ENCODE measurements at places on chromosomes 7 and 10. TPM values are rescaled to one million over a fixed set of nuclear protein-coding genes. Genes with fewer than 3 reads are reported as not detected.

CLDN4 gene
- not detected for polyA plus RNA-seq

FGL2 gene
- 0.55 TPM for polyA plus RNA-seq

ATG9B gene
- polyA plus RNA-seq: 9.2 TPM

FAM13C gene
- not detected for polyA plus RNA-seq

TRIP6 gene
- polyA plus RNA-seq: 4.9 TPM

GARIN1A gene
- 0.09 TPM for polyA plus RNA-seq

TBXAS1 gene
- polyA plus RNA-seq: 0.41 TPM

SEMA3D gene
- polyA plus RNA-seq: not detected

ANKRD2 gene
- not detected for polyA plus RNA-seq

HMX3 gene
- polyA plus RNA-seq: not detected

CACNB2 gene
- polyA plus RNA-seq: 0.13 TPM

AKR1D1 gene
- not detected for polyA plus RNA-seq

LCOR gene
- polyA plus RNA-seq: 26.6 TPM

C10orf62 gene
- not detected for polyA plus RNA-seq

MSMB gene
- not detected for polyA plus RNA-seq

CNPY4 gene
- 19.8 TPM for polyA plus RNA-seq

COL1A2 gene
- not detected for polyA plus RNA-seq

ADD3 gene
- 356 TPM for polyA plus RNA-seq

ANXA8L1 gene
- not detected for polyA plus RNA-seq

HOXA10 gene
- polyA plus RNA-seq: 0.19 TPM

MRPS16 gene
- 91.1 TPM for polyA plus RNA-seq

ENKUR gene
- not detected for polyA plus RNA-seq

VWDE gene
- not detected for polyA plus RNA-seq

TMEM213 gene
- not detected for polyA plus RNA-seq

POU6F2 gene
- not detected for polyA plus RNA-seq

EVX1 gene
- polyA plus RNA-seq: not detected

LRRC18 gene
- not detected for polyA plus RNA-seq

PIP gene
- not detected for polyA plus RNA-seq

ANKRD61 gene
- 0.30 TPM for polyA plus RNA-seq

CDNF gene
- 1.4 TPM for polyA plus RNA-seq
